ENCODE measurements at places on chromosomes 2 and 18.

DNA sequence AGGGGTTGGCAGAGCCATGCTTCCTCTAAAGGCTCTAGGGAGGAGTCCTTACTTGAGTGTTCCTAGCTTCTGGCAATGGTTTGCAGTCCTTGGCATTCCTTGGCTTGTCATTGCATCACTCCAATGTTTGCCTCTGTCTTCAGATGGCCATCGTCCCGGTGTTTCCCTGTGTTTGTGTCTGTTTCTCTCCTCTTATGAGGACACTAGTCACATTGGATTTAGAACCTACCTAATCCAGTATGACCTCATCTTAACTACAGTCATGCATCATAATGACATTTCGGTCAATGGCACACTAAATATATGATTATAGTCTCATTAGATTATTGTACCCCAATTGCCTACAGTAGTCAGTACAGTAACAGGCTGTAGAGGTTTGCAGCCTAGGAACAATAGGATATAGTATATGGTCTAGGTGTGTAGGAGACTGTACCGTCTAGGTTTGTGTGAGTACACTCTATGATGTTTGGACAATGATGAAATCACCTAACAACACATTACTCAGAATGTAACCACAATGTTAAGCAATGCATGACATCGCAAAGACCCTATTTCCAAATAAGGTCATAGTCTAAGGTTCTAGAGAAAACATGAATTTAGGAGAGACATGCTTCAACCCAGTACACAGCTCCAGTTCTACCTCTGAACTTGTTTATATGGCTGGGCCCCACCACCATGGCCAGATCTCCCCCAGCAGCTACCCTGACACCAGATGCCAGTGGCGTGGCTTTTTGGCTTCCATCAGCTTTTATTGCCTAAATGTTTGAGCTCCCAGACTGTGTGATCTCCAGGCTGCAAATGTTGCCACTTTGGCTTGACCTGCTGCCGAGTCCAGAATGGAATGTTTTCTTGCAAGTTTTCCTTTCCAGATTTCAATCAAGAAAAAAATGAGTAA is 22.1 kb downstream of the SRD5A2 start:
- DNase-seq, result no peak

- no peak for DNase-seq
Measured at GRCh38 chr2:127674241-127675209, 805 bp downstream of the LIMS2 start.

DNA sequence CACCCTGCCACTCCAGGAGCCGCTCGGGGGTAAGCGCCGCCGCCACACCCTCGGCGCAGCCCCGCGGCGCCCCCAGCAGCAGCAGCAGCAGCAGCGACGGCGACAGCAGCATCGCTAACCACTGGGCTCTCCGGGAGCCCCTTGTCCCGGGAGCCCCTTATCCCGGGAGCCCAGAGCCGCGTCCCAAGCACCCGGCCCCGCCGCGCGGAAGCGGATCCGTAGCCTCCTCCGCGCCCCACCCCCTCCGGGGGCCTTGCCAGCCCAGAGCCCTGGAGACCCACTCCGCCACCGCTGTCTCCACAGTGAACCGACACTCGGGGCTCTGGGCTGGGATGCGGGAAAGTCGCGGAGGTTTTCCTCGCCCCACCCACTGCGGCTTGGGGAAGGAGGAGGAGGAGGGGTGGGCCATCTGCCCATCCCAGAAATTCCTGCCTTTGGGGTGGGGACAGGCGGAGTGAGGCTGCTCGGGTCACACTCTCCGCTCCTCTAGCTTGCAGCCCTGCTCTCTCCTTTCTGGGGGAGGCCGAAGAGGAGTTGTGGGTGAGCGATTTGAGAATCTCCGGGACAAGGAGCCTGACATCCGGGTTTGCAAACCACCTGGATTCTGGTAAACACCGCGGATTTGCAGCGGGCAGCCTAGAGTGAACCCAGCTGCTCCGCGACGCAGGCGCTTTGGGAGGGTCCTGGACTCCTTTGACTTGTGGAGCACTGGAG is at the start of gene PLA2R1:
TSS of gene PLA2R1 (minus strand) at position 324 of the 714 bp plus-strand sequence. CDS start at position 112, 212 bp downstream.
- DNase-seq, result no peak

- no peak for DNase-seq
Measured at GRCh38 chr18:62324181-62324828, 805 bp upstream of the TNFRSF11A start.

GRCh38 chr18:13376841-13377351 is 158.3 kb downstream of the LDLRAD4 start:
- DNase-seq, result peak; percentile 51

DNA sequence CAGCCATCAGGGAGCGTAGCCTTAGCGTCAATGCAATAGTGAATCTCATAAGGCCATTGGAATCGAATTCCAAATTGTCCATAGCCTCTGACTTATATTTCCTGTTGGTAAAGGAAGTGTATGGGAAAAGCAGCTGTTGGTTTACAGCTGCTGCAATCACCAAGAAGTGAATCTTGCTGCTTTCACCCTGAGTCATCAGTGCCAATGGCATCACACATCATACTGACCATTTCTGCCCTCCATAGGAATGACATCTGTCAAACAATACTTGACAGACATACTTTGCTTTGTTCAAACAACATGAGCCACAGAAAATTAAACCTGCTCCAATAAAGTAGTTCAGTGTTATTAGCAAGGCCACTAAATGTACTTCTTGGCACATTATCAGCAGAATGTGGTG is 111.2 kb upstream of the KLHL29 start:
- DNase-seq, result no peak

DNA sequence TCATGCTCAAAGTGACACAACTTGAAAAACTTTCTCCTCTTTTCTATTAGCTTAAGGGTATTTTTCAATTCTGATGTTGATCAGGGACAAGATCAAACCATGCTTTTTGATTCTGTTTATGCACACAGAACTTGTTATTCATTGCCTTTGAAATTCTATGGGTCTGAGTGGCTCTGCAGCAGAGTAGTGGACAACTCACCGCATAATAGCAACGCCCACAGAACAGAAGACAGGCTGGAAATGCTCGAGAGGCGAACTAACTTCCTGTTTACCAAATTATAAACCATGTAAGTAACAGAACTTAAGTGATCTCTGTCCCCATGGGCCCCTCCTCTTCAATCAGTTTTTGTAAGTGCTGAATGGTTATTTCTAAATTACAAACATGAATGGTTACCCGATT is 131.2 kb downstream of the CBLN2 start:
- DNase-seq, result no peak

DNA sequence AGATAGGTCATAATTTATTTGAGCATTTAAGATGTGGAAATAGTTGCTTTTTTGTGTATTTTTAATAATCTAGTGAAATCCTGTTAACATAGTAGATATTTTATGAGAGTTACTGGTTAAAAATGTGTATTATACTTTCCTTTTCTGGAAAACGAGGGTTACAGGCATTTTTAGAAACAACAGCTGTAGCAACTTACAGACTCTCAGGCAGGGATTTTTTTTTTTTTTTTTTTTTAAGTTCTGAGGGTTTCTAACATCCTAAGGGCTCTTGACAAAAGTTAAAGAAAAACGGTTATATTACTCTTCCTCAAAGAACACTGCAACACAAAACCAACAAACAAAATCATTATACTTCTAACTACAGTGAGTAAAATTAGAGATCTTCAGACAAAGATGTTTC is 205.9 kb downstream of the ACKR3 start:
- no peak for DNase-seq

DNA sequence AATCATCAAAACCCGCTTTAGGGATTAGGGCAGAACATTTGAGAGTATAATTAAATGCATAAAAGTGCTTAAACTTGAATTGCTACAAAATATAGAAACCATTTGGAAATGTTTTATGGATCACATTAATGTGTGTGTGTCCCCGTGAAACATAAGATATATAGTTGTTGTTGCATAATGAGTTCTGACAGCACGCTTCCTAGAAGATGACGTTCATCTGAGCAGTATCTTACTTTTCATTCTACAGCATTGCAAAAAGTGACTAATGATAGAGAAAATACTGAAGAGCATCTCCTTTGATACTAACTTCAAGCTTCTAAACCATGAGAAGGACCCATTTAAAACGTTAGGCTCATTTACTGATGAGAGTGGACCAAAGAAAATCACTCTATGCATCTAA is 63.7 kb downstream of the SLC8A1 start:
- DNase-seq, result no peak

DNA sequence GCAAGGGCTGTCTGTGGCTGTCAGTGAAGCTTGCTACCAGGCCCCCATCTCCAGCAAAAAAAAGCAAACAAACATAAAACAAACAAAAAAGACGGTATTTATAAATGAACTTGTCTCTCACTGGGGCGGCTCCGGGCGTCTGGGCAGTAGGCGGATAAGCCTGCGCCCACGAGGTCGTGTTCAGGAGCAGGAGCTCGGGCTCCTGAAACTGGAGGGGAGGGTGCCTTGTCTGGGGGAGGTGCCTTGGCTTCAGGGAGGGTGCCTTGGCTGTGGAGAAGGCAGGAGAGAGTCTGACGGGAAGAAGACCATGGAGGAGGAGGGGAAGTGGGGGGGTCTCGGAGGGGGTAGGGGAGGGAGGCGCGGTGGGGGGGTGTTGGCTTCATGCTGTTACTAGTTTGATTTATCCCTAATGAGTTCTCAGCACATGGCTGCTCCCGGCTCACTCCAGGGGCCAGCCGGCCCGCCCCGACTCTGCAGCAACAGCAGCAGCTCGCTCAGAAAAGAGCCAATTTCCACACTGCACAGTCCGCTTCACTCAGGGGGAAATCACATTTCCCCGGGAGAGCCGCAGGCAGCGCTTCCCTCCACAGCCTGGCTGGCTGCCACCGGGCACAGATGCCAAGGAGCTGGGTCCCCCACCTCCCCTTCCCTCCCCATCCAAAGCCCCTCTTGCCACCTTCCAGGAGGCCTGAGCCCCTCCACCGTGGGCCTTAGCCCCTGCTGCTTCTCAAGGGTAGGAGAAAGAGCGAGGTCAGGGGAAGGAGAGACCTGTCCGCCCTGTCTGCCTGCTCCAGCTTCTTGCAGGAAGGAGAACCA is 38.7 kb downstream of the PSD4 start:
- no peak for DNase-seq

DNA sequence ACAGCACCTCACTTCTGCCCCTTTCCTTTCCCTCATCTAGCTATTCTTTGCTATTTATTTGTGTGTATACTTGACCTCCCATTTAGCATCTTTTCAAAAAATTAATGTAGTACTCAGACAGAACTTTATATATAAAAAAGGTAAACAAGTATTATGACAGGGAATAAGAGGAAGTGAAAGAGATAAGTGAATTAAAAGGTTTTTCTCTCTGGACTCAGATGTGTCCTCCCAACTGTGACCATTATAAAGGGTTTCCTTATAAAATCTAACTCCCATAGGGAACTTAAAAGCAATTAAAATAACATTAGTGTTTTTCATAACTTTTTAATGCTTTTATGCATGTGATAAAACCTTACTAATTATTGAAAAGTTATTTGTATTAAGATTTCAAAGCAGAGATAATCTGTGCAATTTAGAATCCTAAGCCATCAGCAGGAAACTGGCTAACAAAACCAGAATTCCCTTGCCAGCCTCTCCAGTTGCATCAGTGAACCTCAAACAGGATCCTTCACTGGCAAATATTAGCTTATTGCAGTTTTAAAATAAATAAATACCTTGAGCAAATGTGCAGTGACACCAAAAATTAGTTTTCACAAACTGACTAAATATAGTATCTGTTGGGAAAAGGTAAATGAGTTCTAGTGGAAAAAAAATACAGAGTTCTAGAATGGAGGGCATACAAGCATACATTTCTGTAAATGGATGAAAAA is 930.7 kb downstream of the BCL11A start:
- DNase-seq, result no peak

DNA sequence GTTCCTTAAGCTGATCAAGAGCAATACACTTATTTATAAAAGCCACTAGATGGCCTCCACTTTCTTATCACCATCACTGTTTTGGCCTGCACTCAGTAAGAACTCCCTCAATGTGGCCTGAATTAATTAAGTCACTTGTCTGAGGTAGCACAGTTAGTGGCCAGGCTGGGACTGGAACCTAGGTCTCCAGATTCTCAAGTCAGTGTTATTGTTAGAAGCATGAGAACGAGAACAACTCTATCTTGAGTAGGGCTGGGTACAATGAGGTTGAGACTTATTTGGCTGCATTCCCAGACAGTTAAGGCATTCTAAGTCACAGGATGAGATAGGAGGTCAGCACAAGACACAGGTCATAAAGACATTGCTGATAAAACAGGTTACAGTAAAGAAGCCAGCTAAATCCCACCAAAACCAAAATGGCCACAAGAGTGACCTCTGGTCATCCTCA is 115.8 kb downstream of the SS18 start:
- DNase-seq, result no peak

GRCh38 chr2:186972281-186972970 is 123.5 kb upstream of the ZSWIM2 start:
- DNase-seq, result no peak

DNA sequence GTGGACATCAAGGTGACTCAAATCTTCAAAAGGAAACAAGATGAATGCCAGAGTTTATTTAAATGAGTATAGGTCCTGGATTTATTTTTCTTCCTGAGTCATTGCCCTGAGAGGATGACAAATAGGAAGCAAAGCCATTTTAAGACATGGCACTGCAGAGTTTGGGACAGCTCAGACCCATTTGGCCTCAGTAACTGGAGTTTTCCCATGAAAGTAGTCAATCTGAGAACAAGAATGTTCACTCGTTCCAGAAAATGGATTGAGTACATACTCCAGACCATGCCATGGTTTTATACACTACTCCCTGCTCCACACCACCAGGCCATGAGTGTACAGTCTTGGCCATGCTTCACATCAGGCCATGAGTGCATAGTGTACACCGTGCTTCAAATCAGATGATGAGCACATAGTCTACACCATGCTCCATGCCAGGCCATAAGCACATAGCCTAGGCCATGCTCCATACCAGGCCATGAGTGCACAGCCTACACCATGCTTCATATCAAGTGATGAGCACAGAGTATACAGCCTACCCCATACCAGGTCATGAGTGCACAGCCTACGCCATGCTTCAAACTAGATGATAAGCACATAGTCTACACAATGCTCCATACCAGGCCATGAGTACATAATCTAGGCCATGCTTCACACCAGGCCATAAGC is 202.4 kb downstream of the FBXO15 start:
- DNase-seq, result no peak

DNA sequence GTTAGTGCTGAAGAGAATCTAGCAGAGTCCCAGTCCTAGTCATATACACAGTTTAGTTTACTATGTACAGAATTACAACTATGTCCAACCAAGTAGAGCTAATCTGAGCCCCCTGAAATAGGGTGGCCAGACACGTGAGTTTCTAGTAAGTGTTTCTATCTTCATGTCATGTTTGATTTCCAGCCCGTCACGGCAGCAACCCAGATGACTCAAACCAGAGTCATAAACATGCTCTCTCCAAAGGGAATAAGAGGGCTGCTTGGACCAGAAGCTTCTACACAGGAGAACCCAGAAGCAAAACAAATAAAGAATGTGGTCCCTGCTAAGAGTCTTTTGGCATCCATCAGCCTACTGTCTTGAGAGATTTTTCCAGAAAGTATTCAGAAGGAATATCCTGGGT is 64.9 kb upstream of the WIPF1 start:
- no peak for DNase-seq

Data from stimulated activated CD4-positive, alpha-beta T cell treated with anti-CD3 and anti-CD28 coated beads, Interleukin-12 subunit alpha, Interleukin-12 subunit beta, amount 100 ng/mL, for 24 hours (primary cell).